ENCODE measurements at places on chromosomes 5 and 9.

- no peak for DNase-seq
These were observed 50.3 kb downstream of the RXRA start for GRCh38 chr9:134376386-134377142.

DNA sequence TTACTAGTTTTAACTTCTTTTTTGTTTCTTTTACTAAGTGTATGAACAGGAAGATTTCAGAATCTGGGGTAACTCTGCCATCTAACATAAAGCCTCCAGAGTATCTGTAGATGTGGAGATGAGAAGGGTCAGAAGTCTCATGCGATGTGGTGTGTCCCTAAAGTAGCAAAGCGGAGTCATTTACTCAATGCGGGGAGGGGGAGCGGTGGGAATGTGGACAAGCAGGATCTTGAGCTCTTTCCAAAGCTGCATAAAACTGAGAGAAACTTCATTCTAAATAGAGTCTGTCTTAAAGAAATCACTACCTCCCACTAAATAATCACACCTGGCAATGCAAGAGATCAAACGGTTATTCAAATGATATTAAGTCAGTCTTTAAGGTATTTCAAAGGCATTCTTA, 92.4 kb downstream of the MED27 start:
- no peak for DNase-seq

DNA sequence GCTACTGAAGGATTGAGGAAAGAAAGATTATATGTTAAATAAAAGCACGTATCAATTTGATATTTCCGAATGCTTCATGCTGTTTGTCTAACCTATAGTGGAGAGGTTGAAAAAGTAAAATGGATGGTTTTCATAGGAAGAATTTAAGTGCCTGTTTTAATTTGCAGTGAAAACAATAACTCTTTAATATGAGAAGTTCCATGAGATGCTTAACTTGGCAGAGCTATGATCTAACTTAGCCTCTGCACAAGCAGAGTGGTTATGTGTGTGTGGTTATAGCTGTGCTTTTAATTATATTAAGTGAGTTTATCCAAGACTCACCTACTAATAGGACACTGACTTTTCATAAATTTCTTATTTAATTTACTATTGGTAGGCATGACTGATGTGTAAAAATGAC, 57.4 kb downstream of the AOPEP start:
- no peak for DNase-seq

DNA sequence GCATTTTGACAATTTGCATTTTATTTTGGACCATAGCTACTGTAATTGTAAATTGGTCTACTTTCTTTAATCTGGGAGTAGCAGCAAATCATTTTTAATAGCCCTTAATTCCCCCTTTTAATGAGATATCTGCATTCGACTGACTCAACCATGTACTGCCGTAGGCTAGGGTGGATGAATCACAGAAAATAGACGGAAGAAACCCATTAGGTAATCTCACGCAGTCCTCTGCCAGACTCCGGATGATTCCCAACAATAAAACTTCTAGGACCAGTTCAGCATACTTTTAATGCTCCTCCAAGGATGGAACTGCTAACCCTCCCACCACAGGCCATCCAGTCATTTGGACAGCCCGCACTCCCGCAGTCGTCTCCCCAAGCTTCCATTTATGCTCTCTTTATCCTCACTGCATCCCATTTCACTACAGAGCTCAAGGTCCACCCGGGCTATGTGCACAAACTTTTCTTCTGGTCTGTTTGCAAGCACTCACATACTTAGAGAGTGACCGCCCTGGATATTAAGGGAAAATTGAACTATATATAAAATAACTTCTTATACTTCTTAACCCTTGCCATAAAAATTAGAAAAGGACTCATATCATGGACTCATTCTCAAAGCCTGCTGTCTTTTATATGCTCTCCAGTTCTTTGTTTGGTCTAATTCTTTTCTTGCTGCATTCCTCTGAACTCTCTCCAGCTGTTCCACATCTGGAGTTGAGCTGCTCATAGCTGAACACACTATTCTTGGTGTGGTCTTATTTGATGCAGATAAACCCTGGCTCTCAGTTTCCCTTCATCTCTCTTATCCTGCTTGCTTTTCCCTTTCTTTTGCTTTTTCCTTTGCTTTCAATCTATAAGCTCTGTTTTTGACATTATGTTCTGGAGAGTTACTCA, 326.6 kb downstream of the ARL15 start:
- DNase-seq: no peak

GRCh38 chr5:119105971-119106370, 35.1 kb downstream of the DMXL1 start:
- DNase-seq: no peak

DNA sequence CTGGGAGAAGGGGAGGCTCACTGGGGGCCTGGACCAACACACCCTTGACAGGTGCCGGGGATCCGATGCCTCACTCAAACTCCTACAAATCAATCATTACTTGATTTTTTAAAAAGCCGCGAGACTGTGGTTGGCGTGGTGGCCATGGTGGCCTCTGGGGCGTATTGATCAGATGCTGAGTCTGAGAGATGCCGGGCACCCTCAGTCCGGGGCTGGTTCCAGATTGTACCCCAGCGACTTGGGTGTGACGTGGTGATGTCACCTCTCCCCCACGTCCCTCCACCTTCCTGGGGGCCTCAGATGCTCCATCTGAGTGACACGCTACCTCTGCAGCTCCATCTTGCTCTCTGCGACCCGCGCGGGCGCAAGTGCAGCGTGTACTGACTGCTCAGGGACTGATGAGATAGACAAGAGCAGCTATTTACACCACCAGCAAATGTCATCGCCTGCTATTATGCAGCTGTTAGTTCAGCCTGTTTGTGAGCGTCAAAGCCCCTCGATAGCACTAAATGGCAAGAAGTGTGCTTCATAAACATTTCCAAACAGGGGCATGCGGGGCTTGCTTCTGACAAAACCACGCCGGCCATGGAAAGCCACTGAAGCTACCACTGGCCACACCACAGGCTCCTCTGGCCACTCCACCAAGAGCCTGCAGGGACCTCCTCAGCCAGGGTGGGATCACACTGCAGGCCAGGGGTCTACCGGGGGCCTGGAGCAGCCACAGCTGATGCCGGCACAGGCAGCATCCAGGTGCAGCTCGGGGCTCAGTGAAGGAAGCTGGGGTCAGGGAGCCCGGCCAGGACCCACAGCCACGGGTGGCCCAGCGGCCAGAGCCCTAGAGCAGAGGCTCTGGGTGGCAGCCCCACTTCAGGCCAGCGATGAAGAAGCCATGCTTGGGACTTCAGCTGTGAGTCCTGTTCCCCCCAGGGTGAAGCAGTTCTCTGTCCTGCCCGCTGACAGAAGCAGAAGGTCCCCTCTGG, 50.1 kb downstream of the SLC6A3 start:
- no peak for DNase-seq

DNA sequence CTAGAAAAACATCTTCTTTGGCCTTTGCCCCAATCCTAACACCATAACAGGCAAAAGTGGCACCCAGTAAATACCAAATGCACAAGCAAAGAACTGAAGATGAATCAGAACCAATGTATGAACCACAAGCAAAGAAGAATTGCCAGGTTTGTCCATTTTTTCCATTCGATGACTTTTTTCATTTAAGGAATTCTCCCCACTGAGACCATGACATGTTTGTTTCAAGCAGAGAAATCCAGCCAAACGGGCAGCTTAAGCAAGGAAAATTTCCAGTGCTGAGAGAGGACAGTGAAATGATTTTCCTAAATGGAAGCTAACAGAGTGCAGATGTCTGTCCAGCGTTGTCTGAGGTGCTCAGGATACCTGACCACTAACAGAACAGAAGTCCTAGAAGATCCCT, 203.7 kb downstream of the ADAMTS12 start:
- no peak for DNase-seq

DNA sequence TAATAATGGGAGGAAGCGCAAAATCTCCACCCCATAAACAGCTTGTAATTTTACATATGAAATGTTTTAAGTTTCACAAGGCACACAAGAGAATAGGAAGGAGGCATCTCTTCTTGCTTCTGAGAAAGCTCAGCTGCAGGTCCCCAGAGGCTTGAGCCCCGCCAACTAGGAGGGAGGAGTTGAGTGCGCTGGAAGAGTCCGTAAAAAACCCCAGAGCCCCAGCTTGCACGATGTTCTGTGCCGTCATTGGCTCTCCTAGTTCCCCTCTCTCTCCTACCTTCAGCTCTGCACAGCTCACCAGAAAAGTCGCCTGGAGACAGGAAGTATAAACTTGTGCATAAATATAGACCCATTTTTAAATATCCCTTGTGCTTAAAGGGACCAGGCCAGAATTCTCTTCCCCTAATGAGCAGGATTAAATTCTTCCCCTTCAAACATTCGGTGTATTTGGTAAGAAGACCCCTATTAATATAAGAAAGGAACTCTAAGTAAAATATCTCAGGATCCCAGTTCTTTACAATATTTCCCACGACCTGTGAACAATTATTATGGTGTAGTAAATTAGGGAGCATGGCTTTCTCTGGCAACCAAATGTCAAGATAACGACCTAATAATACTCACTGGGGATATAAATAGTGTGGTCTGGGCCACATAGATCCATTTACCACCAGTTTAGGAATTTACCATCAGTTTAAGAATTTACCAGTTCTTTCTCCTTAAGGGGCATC, 13.7 kb downstream of the GLRX start:
- DNase-seq: no peak

- DNase-seq: no peak
These were observed 11.4 kb upstream of the ENG start for GRCh38 chr9:127865645-127866464.

DNA sequence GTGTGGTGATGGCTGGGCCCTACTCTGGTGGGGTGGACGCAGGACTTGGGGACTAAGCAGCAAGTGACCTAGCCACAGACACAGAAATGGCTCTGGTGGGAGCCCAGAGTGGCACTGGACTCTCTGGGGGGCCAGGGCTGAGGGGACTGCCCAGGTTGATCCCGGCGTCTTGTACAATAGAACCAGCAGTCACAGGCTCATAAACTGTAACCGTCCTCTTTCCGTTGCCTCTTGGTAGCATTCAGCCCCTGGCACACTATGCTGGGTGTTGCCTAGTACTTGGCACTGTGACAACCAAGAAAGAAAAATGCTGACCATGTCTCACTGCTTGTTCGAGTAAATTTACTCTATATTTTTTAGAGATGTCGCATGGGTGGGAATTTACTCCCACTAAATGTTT, 80.5 kb downstream of the DAB2IP start:
- no peak for DNase-seq

GRCh38 chr5:72009280-72009679, 98.0 kb upstream of the MAP1B start:
- DNase-seq: no peak

- no peak for DNase-seq
These were observed 3.1 kb upstream of the FAM120AOS start for GRCh38 chr9:93456504-93456903.

DNA sequence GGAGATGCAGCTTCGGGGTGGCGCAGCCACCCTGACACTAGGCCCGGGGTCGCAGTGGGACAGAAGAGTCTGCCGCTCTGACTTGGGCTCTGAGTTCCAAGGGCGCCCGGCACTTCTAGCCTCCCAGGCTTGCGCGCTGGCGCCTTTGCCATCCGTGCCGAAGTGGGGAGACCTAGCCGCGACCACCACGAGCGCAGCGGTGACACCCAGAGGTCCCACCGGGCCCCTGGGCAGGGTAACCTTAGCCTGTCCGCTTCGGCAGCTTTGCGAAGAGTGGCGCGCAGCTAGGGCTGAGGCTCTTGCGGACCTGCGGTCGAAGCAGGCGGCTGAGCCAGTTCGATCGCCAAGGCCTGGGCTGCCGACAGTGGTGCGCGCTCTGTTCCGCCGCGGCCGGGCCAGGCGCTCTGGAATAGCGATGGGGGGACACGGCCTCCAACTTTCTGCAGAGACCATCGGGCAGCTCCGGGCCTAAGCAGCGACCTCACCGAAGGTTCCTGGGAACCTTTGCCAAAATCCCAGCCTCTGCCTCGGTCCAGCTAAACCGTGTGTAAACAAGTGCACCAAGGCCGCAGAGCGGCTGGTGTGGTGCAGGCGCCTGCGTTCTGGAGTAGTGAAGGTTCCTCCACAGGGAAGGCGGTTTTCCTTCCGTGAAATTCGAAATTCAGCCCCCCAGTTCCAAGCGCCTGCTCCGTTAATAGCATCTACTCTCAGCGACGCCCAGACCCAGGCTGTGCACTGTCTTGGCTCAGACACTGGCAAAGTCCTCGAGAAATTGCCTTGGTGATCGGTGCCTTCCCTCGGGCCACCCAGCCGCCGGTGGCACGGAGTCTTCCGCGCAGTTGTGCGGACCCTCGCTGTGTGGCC, 7.4 kb downstream of the TLX3 start:
- DNase-seq: no peak

- no peak for DNase-seq
These were observed 27.7 kb upstream of the CDC23 start for GRCh38 chr5:138240650-138241385.

- DNase-seq: no peak
These were observed 38.5 kb downstream of the FBXL7 start for GRCh38 chr5:15538516-15538915.

DNA sequence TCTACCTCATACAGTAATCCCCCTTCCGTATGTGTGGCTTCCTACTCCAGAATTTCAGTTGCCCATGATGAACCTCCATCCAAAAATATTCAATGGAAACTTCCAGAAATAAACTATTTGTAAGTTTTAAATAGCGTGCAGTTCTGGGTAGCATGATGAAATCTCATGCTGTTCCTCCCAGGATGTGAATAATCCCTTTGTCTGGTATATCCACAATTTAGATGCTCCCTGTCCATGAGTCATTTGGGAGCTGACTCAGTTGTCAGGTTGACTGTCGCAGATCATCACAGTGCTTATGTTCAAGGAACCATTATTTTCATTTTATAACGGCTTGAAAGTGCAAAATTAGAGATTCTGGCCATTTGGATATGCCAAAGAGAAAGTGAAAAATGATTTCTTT, 290.1 kb upstream of the CDH9 start:
- DNase-seq: no peak

- no peak for DNase-seq
These were observed 14.3 kb downstream of the GRIA1 start for GRCh38 chr5:153504726-153505125.

DNA sequence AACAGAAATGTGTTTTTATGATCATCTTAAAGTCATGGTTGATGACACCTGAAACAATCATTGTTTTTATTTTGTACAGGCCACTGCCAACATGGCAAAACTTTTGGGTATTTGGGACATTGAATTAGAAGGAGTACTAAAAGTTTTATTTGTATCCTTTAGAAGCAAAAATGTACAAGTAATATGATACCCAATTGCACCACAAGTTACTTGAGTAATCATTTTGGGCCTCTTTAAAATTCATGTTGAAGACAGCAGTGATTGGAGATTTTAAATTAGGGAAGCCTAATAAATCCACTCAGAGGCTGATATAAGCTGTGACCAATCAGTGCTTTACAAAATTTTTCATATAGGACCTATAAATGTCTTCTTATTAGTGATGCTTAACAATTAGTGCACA, 212.9 kb downstream of the MARCHF11 start:
- DNase-seq: no peak

- no peak for DNase-seq
These were observed 204.3 kb upstream of the KLF9 start for GRCh38 chr9:70618784-70619183.
